GM23338 (cell line): ENCODE measurements at places on chromosomes 1 and 21. TPM values are rescaled to one million over a fixed set of nuclear protein-coding genes. Genes with fewer than 3 reads are reported as not detected.

S100A10 gene
- total RNA-seq = 25.6 and 35.9 TPM in 2 replicates

DNA sequence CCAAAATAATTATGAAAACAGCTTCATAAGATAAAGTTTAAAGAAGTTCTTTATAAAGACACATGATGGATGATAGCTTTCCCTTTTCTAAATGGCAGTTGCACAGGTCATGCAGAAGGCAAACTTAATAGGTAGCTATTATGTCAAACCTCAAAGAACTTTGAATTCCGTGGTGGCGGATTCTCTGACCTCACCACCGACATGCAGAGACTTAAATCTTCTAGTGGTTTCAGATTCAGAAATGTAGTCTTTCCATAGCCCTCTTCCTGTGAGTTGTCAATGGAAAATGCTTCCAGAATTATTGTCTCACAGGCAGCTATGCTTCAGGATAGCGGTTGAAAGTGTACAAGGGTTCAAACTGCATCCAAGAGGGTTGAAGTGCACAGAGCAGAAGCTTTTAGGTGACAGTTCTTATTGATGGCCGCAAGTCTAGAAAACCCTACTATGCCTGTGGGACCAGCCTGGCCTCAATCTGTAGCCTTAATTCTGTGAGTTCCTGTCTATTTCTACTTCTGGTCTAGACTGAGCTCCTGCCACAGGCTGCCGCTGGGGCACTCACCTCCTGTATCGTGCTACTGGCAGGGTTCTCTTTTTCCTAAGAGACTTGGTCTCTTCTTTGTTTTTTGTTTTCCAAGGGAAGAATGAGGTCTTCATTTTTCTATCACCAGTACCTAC, 117.0 kb upstream of the ERRFI1 start:
- no peak overlapping the region for H3K4me3 ChIP-seq
- DNase-seq = no peak
- no peaks in the 10 kb centered on the region for H3K36me3 ChIP-seq
- peaks cover 4% of the 10 kb centered on the region for H3K4me1 ChIP-seq

CDC42 gene
- 168 and 184 TPM in 2 replicates for total RNA-seq

GRCh38 chr1:220045356-220046051, 801 bp downstream of the EPRS1 start:
- 0 out of 2 replicates have a peak, but pooled peaks cover 6% of the 10 kb centered on the region for H3K4me1 ChIP-seq
- H3K27me3 ChIP-seq = no peaks in the 10 kb centered on the region
- no peak for DNase-seq
- H3K4me3 ChIP-seq = peak overlapping the region; percentile 100
- peak overlapping the region; percentile 78 for H3K27ac ChIP-seq
- no peaks in the 10 kb centered on the region for H3K36me3 ChIP-seq

- no peak overlapping the region for H3K27ac ChIP-seq
- DNase-seq = no peak
- no peak overlapping the region for H3K4me3 ChIP-seq
- peaks cover 9% of the 10 kb centered on the region; the same call in 1 of the 2 replicates for H3K4me1 ChIP-seq
Measured at GRCh38 chr1:6779089-6779805, 6.0 kb upstream of the CAMTA1 start.

DNA sequence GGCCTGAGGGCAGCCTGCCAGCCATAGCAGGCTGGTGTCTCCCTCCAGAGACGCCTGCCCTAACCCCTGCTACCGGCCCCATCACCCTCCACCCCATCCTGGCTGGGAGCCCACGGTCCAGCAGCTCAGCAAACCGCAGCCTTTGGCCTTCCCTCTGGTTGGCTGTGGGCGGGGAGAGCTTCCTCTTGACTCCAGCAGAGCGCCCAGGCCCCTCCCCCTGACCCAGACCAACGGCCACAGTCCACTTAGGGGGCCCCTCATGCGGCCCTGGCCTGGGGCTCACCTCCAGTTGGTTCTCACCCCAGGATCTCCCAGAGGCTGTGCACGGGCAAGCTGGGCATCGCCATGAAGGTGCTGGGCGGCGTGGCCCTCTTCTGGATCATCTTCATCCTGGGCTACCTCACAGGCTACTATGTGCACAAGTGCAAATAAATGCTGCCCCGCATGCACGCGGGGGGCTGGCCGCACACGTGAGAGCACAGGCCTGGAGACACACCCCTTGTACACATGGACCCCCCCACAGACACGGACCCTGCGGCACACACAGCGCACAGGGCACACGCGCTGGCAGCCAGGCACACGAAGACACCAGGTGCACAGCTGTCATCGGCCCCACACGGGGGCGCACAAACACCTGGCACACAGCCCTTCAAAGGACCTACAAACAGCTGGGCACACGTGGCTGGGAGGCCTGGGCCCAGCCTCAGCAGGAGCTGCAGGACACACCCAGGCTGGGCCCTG, 3.1 kb downstream of the SMIM1 start:
- peak; percentile 82 for DNase-seq
- H3K4me3 ChIP-seq = no peak overlapping the region
- no peaks in the 10 kb centered on the region for H3K27me3 ChIP-seq
- peaks cover 4% of the 10 kb centered on the region; the same call in 1 of the 2 replicates for H3K36me3 ChIP-seq

GBP4 gene
- total RNA-seq = 0.03 TPM in 1 of 2 replicates, not detected in the other

KRTAP11-1 gene
- total RNA-seq = not detected in 2 replicates

- H3K27ac ChIP-seq = no peak overlapping the region
- H3K36me3 ChIP-seq = no peaks in the 10 kb centered on the region
- H3K4me3 ChIP-seq = no peak overlapping the region
- DNase-seq = no peak
- H3K27me3 ChIP-seq = no peaks in the 10 kb centered on the region
- peaks cover 38% of the 10 kb centered on the region for H3K4me1 ChIP-seq
Measured at GRCh38 chr1:93415296-93415695, 32.6 kb upstream of the FNBP1L start.

MORC3 gene
- 22.3 and 25.4 TPM in 2 replicates for total RNA-seq

MEX3A gene
- 31.5 and 38.1 TPM in 2 replicates for total RNA-seq

DNA sequence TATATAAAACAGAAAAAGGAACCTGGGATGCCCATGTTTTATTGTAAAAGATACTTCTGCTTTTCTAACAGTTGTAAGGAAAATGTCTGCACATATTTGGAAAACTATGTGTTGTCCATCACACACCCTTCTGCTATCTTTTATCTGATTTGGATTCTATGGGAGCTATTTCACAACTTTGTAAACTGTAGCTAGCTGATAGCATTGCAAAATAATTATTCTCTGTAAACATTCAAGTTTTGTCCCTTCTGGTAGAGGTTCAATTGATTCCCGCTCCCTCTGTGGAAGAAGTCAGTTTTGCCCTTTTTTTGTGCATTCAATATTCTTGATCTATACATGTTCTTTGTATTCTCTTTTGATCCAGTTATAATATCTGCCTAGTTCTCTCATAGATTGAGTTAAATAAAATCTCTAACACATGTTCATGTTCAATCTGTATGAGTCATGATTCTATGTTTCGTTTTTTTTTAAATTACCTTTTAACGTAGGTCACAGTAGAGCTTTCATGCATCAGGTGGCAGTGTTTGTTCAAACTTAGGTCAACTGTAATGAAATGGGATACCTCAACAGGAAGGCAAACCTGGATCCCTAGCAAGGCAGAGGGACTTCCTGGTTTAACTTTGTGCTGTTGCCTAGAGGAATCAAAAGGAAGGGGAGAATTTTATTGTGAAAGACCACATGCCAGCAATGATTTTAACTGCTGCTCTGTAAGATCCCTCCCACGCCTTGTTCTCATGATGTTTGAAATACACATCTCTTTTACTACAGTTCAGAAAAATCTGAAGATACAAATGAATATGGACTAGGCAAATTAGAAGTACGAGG, 26.0 kb upstream of the BCL9 start:
- DNase-seq = peak; percentile 74
- H3K4me3 ChIP-seq = no peak overlapping the region
- no peak overlapping the region for H3K27ac ChIP-seq
- no peaks in the 10 kb centered on the region for H3K27me3 ChIP-seq
- no peaks in the 10 kb centered on the region for H3K36me3 ChIP-seq

AVPR1B gene
- 0.52 TPM in 1 of 2 replicates, not detected in the other for total RNA-seq

DNA sequence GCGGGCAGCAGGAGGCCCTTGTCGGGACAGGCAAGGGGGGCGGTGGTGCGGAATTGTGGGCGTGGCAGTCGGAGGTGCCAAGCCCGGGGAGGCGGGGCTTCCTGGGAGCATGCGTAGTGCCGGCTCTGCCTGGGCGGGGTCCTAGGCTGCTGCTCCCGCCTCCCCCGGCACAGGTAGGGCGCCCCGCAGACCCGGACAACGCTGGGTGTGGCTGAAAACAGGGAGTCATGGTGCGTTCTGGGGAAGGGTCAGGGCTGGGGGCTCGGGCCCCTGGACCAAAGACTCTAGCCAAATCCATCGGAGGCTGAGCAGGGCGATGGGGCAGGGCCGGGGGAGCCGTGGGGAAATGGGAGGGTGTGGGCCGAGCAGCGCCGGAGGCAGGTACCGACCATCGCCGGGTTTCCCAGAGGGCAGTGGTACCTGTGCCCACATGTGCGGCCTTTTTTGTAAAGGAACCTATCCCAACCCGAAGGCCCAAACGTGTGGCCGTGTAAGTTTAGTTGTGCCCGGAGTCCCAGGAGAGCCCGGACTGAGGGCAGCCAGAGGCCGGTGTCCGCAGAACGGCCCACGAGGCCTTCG, 231.9 kb downstream of the SDCCAG8 start:
- H3K27me3 ChIP-seq = no peaks in the 10 kb centered on the region
- H3K36me3 ChIP-seq = no peaks in the 10 kb centered on the region
- no peak overlapping the region for H3K27ac ChIP-seq
- DNase-seq = peak; percentile 80
- peaks cover 48% of the 10 kb centered on the region for H3K4me1 ChIP-seq
